A549 treated with RU486 at 1 μM for 4 hours (cell line): ENCODE measurements at places on chromosomes 5 and 9. TPM values are rescaled to one million over a fixed set of nuclear protein-coding genes. Genes with fewer than 3 reads are reported as not detected.

Gene SEMA5A
- not detected in 5 replicates for total RNA-seq

Gene ANKRD34B
- total RNA-seq: 0.02 to 0.06 TPM (median 0.05 TPM) in 3 of 5 replicates, not detected in the others

Gene LYRM7
- 2.5 to 5.0 TPM (median 4.3 TPM) in 5 replicates for total RNA-seq

Gene C1QTNF2
- total RNA-seq: 0.10 to 0.13 TPM (median 0.11 TPM) in 3 of 5 replicates, not detected in the others

Gene NR5A1
- 0.03 to 0.05 TPM in 2 of 5 replicates, not detected in the others for total RNA-seq

Gene MLANA
- total RNA-seq: not detected in 5 replicates

Gene FGF1
- 0.30 to 1.4 TPM (median 0.38 TPM) in 5 replicates for total RNA-seq

Gene ITGA1
- 1.0 to 1.6 TPM (median 1.5 TPM) in 5 replicates for total RNA-seq

Gene PCDHB5
- total RNA-seq: 1.5 to 1.8 TPM (median 1.6 TPM) in 5 replicates

Gene SLC6A7
- total RNA-seq: 0.03 TPM in 3 of 5 replicates, not detected in the others

Gene PCA3
- not detected in 5 replicates for total RNA-seq

Gene PIP5KL1
- total RNA-seq: 0.90 to 2.9 TPM (median 1.1 TPM) in 5 replicates

Gene CENPH
- 15.6 to 35.5 TPM (median 31.7 TPM) in 5 replicates for total RNA-seq

Gene TMEM174
- not detected in 5 replicates for total RNA-seq

Gene PTGDS
- 0.25 to 0.76 TPM (median 0.59 TPM) in 3 of 5 replicates, not detected in the others for total RNA-seq

Gene ADGRV1
- 0.42 to 1.1 TPM (median 0.82 TPM) in 5 replicates for total RNA-seq

Gene KLHL3
- total RNA-seq: 0.14 to 0.39 TPM (median 0.18 TPM) in 5 replicates

Gene SLC12A7
- total RNA-seq: 21.0 to 30.8 TPM (median 28.5 TPM) in 5 replicates

Gene PLPP7
- not detected in 5 replicates for total RNA-seq

Gene RAI14
- 66.7 to 109 TPM (median 94.5 TPM) in 5 replicates for total RNA-seq

Gene LCNL1
- not detected in 5 replicates for total RNA-seq

Gene CAMK4
- total RNA-seq: not detected in 5 replicates

Gene CDH18
- total RNA-seq: not detected in 5 replicates

Gene S1PR3
- 29.1 to 42.3 TPM (median 38.0 TPM) in 5 replicates for total RNA-seq

Gene ZNF454
- not detected in 5 replicates for total RNA-seq

Gene EDIL3
- total RNA-seq: 0.15 to 0.30 TPM (median 0.23 TPM) in 5 replicates

Gene SLC25A2
- not detected in 5 replicates for total RNA-seq

Gene GIN1
- 2.0 to 6.4 TPM (median 4.0 TPM) in 5 replicates for total RNA-seq

Gene SNX24
- total RNA-seq: 17.3 to 22.7 TPM (median 21.2 TPM) in 5 replicates

Gene CBY3
- not detected in 5 replicates for total RNA-seq

Gene ENHO
- 0.66 to 2.6 TPM (median 1.9 TPM) in 5 replicates for total RNA-seq

Gene PDGFRB
- 0.10 to 1.5 TPM (median 0.17 TPM) in 5 replicates for total RNA-seq

Gene POLR3G
- 12.6 to 19.9 TPM (median 14.5 TPM) in 5 replicates for total RNA-seq

Gene TLR4
- total RNA-seq: 0.12 to 0.31 TPM (median 0.13 TPM) in 5 replicates

Gene GLRA1
- not detected in 5 replicates for total RNA-seq

Gene C9orf40
- 7.1 to 12.0 TPM (median 11.0 TPM) in 5 replicates for total RNA-seq

Gene INSL6
- not detected in 5 replicates for total RNA-seq

Gene BRINP1
- total RNA-seq: 0.15 to 0.31 TPM (median 0.25 TPM) in 5 replicates

Gene HK3
- not detected in 5 replicates for total RNA-seq

Gene BARHL1
- not detected in 5 replicates for total RNA-seq
